ENCODE measurements at places on chromosomes 7 and 10.

DNA sequence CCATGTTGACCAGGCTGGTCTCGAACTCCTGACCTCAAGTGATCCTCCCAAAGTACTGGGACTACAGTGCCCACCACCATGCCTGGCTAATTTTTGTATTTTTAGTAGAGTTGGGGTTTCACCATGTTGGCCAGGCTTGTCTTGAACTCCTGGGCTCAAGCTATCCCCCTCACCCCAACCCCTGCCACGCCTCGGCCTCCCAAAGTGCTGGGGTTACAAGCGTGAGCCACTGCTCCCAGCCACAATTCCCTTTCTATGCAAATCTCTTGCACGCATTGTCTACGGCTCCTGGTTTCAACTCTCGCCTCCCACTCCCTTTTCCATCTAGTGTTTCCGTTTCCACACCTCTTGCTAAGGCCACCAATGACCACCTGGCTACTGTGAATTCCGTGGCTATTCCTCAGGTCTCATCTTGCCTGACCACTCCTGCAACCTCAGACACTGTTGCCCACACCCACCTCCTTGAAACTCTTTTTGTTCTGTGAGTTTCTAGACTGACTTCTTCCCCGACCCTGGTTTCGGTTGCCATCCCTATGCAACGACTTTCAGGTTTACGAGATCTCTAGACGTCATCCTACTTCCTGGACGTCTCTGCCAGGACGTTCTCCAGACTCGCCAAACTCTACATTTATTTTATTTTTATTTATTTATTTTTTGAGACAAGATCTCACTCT, 3.4 kb downstream of the CLDN3 start:
- DNase-seq: no peak

DNA sequence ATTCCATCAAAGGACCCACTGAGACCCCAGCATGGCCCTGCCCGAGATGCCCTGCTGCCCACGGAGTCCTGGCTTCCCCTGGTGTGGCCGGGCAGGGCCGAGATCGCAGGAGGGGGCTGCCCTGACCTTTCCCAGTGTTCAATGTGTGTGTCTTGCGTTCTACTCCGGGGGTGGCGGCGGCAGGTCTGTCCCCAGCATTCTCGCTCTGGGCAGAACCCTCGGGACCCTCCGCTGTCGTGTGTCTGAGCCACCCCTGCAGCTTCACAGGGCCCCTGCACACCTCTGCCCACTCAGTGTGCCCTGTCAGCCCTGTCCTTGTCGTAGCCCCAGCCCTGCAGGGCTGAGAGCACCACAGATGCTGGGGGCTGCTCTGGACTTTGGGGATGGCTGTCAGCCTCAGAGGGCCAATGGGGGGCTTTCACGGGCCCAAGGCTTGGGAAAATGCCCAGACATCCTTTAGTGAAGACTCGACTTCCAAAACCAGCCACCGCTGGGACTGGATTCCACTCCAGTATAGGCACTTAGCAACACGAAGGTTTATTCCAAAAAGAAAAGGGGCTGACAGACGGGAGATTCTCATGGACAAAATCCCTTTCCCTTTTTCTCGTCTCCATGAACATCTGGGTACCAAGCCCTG, 30.0 kb upstream of the KNDC1 start:
- peak; percentile 77 for DNase-seq

- no peak for DNase-seq
Measured at GRCh38 chr7:142478479-142479220, 220.8 kb upstream of the PRSS58 start.

DNA sequence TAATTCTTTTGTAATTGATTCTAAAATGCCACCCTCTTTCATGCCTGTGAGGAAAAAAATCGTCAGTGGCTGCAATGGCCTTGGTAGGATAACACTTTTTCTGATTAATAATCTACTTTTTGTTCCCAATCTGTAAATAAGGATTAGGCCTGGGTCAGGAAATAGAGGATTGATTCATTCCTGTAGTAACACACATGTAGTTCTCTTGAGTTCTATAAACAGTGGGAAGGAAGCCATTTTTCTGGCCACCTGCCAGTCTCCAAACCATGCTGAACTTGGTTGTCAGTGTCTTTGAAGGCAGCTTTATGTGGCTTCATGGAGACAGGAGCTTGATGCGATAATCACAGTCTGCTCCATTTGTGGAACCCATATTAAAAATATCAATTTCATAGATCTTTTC, 169.3 kb upstream of the NFE2L3 start:
- no peak for DNase-seq

DNA sequence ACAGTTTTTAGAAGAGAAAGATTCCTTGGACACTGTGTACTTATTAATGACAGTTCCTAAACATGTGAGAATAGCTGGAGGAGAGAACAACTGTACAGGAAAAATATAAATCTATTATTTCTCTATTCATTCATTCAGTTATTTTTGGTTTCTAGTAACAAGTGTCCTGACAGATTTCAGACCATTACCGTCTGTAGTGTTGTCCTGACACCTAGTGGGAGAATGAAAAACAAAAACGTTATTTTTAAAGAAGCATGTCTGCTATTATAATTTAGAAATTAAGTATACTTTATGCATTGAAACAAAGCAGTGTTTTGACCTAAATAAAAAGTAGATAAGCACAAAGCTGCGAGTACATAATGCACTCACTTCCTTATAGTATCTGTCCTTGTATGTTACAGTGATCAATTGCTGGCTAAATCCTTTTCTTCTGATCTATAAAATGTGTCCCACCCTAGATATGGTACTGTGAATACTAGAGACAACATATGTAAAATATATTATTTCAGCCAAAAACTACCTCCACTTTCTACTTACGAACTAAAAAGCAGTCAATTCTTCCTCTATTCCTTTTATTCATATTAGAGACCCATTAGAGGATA, 575.6 kb downstream of the ARL4A start:
- no peak for DNase-seq

- no peak for DNase-seq
Measured at GRCh38 chr7:150520145-150520544, 5.5 kb downstream of the GIMAP7 start.

- DNase-seq: no peak
Measured at GRCh38 chr7:86848226-86848625, 204.5 kb downstream of the GRM3 start.

GRCh38 chr10:95445837-95446486, 115.2 kb downstream of the SORBS1 start:
- DNase-seq: peak; percentile 91

Measured in osteoblast (primary cell).